Astrocyte of the spinal cord (primary cell): ENCODE measurements at places on chromosomes 2 and 18.
A peak's percentile ranks its signal among the peaks of the same experiment; 100 is the strongest.

GRCh38 chr2:29799628-29800027, 121.8 kb downstream of the ALK start:
- no peak for DNase-seq

- DNase-seq: no peak
Observed at GRCh38 chr2:23100406-23100805, 284.6 kb upstream of the KLHL29 start.

DNA sequence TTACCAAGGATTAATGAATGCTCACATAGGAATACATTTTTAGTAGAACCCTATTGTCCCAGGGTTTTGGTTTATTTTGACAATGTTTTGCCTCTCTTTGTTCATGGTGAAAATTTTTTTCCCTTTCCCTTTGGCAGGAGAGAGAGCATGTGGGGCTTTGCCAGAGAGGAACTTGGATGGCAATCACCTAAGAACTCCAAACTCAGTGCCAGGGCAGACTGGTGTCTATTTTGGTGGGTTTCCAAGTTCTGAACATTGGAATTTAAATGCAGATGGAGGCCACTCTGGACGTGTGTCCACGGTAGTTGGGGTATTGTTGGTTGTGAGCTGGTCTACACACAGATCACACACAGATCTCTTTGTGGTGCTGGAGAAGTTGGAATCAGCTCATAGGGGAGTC, 2091.1 kb upstream of the PIK3C3 start:
- no peak for DNase-seq

- no peak for DNase-seq
Observed at GRCh38 chr2:10286216-10287037, 16.3 kb upstream of the HPCAL1 start.

- DNase-seq: peak; percentile 43
Observed at GRCh38 chr2:233480490-233481202, 85.9 kb downstream of the USP40 start.

DNA sequence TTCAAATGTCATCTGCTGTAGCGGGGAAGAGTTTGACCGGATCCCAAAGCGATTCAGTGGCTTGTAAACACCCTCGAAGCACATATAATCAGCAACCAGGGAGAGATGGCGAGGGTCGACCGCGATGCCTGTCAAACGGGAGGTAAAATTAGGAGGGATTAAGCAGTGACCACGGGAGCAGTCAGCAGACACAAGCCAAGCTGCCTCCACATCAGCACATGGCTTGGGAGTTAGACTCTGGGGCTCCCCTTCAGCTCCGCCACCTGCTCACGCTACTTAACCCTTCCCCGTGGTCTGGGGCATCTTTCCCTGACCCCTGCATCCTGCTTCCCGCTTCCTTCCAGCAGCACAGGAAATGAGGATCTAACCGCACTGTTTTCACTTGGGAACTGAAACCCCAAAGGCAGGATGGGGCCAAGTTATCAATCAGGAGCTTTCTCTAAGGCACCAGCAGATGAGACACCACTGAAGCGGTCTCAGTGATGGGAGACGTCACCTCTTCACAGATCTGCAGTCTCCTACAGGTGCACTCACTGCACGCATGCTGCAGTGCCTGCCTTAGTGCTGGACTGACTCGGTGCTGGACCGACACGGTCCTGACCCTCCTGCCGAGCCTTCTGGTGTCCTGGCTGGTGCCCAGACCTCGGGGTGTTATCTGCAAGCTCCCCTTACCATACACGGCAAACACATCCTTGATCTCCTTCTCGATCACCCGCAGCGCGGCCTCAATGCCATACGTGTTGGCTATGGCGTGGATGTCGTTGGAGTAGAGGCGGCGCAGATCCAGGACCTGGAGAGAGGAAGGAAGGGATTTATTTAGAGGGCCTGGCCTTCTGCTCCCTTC, 77.5 kb downstream of the POLR1A start:
- no peak for DNase-seq
